Activated naive CD8-positive, alpha-beta T cell treated with anti-CD3 and anti-CD28 coated beads for 36 hours (primary cell): ENCODE measurements at places on chromosomes 2 and 18. TPM values are rescaled to one million over a fixed set of nuclear protein-coding genes. Genes with fewer than 3 reads are reported as not detected.

Gene COL4A4
- total RNA-seq: not detected

- no peaks in the 10 kb centered on the region for H3K36me3 ChIP-seq
- DNase-seq: no peak
- no peaks in the 10 kb centered on the region for H3K4me1 ChIP-seq
- peaks cover 25% of the 10 kb centered on the region for H3K27me3 ChIP-seq
- H3K4me3 ChIP-seq: no peak overlapping the region
Measured at GRCh38 chr2:13014783-13015182, 298.0 kb downstream of the TRIB2 start.

Gene CCDC150
- 9.4 TPM for total RNA-seq

DNA sequence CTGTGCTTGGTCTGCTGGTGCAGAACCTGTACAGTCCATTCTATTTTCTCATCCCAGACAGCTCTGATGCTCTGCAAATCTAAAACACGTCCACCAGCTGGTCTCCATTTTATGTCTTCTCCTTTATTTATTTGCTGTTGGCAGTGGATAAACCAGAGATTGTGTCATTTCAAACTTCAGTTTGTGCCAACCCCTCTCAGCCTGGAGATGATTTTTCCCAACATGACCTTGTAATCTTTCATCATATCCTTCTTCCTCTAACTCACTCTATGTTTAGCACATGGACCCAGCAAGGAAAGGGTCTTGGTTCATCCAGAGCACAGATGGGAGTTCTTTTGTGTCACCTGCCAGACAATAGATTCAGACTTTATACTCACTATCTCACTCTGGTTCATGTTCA, 273.2 kb downstream of the MTX2 start:
- H3K4me1 ChIP-seq: no peaks in the 10 kb centered on the region
- H3K4me3 ChIP-seq: no peak overlapping the region
- peaks cover 25% of the 10 kb centered on the region for H3K27me3 ChIP-seq
- no peak for DNase-seq
- no peaks in the 10 kb centered on the region for H3K36me3 ChIP-seq

GRCh38 chr18:67108894-67109293, 407.6 kb downstream of the DSEL start:
- H3K27me3 ChIP-seq: peaks cover 5% of the 10 kb centered on the region
- H3K4me3 ChIP-seq: no peak overlapping the region
- no peak overlapping the region for H3K27ac ChIP-seq

Gene NCKAP5
- total RNA-seq: not detected

DNA sequence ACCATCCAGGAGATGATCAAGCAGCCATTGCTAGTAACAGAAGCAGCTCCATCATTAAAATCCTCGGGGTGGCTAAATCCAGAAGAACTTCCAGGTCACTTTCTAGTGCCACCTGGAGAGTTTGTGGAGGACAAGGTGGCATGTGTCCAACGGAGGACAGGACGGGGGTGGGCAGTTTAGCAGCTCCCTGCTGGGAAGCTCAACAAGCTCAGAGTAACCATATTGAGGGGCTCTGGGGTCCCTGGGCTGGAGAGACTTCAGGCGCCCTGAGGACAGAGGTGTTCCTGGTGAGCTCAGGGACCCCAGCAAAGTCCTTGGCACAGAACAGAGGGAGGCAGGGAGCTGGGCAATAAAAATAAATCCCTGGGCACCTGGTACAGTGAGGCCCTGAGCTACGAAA, 140.0 kb upstream of the FHL2 start:
- H3K4me1 ChIP-seq: no peaks in the 10 kb centered on the region
- no peak for DNase-seq
- no peaks in the 10 kb centered on the region for H3K36me3 ChIP-seq
- peaks cover 11% of the 10 kb centered on the region for H3K27me3 ChIP-seq
- no peak overlapping the region for H3K27ac ChIP-seq
